Stimulated activated naive CD8-positive, alpha-beta T cell treated with anti-CD3 and anti-CD28 coated beads, Interleukin-15, Interleukin-2, amounts not matched to agents 100 U/mL and 50 U/mL, for 24 hours (primary cell): ENCODE measurements at places on chromosomes 12 and 14.

GRCh38 chr12:89451841-89452251, 72.8 kb downstream of the GALNT4 start:
- no peak for DNase-seq

DNA sequence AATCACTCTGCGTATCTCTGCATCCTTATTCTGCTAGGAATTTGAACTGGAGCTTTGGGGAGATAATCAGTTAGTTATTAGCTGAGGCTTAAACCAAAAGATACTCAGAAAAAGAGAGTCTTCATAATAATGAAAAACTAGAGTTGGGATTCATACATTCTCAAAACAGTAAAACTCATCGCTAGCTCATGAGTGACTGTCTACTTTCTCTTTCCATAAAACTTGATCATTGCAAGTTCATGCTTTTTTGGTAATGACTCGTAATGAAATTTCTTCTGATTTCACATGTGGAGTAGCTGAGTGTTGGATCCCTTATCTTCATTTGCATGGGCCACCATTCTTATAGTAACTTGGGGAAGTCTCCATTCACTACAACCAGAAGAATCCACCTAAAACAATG, 397.7 kb downstream of the PDZRN4 start:
- DNase-seq = no peak

DNA sequence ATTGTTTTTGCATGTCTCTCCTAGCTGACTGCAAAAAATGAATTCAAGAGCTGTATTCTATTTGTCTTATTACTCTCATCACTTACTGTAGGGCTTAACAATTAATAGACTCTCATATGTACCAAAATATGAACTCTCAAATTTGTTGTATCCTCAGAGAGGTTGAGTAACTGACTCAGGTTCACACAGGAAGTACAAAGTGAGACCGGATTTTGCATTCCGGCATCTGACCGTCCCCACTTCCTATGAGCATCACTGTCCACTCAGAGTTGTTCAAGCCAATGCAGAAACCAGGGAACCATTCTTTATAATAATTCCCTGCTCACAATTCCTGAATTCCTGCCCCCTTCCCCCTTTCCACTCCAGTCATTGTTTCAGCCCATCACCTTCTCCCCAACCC, 113.3 kb upstream of the AMIGO2 start:
- DNase-seq = peak; percentile 28

DNA sequence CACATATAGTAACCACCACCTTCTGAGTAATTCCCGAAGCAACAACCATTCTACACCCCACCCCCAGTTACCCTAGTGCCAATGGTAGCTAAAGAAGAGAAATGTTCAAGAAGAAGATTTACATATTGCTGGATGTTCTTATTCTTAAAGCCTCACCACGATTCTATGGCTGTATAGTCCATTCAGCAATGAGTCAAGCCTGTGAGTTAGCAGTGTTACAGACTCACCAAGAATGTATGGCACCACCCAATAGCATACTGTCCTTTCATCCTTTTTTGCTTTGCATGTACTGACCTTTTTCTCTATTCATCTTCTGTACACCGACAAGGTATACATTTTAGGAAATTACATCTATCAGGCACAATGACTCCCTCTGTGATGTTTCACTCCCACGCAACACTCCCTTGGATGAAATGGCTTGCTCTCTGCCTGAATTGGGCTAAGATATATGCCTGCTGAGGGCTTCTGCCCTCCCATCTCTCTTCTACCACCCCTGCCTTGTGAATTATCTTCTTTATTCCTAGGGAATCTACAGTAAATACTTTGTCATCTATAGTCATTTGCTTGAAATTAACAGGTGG, 945.8 kb downstream of the DIO2 start:
- DNase-seq = no peak

- DNase-seq = no peak
Observed at GRCh38 chr12:130988751-130989150, 35.0 kb downstream of the ADGRD1 start.

- no peak for DNase-seq
Observed at GRCh38 chr12:95787274-95787818, 3.2 kb downstream of the NTN4 start.

DNA sequence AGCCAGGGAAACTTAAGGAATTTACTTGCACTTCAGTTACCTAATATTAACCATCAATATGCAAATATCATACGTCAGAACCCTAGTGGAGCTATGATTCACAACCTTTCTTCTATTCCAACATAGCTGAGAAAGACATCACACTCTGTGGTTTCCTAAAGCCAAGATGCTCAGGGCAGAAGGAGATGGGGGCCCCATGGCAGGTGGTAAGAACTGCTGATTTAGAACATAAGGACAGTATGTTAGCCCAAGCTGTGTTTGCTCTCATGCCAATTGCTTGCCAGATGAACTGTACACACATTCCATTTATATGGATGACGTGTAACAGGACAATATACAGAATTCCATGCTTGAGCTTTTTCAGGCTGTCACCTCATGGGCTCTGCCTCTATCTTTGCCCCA, 34.6 kb downstream of the HECTD4 start:
- no peak for DNase-seq

- DNase-seq = no peak
Observed at GRCh38 chr12:50699940-50700339, 64.0 kb upstream of the ATF1 start.

DNA sequence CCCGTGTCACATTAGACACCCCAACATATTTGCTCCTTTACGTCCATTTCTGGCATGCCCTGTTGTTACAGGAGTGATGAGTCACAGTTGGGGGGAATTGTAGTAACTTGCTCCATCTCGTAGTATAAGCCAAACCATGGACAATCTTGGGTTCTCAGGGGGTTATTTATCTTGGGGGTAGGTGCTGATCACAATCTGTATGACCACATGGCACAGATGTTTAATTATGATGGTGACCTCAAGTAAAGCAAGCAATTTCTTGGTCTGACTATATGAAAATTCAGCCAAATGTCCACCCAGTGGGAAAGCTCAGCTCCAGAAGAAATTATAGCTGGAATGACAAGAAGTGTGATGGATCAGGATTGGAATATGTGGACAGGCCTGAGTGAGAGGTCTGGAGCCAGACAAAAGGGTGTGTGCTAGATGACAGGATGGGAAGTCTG, 32.1 kb upstream of the STON2 start:
- DNase-seq = no peak

DNA sequence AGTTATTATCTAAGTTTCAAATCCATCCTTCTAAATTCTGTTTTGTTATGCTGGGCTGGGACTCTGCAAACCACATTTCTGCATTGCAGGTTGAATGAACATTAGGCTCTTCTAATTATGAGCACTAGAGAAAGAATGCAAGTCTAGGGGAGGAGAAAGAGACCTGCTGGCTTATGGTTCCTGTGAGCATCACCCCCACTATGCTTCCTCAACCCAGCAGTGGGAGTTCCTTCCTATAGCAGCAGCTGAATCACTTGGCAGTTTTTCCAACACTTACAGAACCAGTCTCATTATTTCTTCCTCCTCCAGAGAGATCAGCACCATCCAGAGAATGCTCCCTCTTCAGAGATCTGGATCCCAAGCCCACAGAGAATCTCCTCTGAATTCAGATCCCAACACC, 297.7 kb upstream of the CLEC14A start:
- DNase-seq = no peak

DNA sequence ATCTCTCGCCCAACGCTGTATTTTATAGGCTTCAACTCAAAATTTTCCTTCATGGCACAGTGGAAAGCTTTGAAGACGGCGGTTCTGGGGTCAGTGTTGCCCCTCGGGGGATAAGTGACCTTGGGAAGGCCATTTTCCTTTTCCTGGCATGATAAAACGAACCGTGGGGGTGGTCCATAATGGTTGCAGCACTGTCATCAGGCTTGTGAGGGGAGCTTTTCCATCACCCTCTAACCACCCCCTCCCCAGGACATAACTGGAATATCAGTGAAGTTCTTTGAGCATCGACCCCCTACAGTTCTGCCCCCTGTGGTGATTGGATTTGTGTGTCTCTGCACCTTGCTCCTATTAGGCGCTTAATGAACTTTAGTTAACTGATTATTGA, 16.0 kb downstream of the FOS start:
- no peak for DNase-seq

DNA sequence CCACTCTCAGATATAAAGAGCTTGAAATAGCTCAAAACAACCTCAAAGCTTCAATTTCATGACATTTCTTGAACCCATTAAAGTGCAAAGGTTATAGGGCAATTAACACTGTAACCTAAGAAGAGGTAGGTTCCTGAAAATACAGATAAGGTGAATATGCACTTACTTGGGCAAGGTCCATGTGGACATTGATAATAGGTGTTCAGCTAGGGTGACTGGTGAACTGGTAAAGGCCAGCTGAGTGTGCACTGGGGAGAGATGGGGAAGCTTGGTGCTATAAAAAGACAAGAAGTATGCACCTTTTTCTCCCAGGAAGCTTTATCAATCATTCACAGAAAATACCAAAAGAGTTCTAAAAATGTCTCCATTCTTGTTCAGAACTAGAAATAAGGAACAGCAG, 418.6 kb downstream of the SLC16A7 start:
- DNase-seq = no peak

DNA sequence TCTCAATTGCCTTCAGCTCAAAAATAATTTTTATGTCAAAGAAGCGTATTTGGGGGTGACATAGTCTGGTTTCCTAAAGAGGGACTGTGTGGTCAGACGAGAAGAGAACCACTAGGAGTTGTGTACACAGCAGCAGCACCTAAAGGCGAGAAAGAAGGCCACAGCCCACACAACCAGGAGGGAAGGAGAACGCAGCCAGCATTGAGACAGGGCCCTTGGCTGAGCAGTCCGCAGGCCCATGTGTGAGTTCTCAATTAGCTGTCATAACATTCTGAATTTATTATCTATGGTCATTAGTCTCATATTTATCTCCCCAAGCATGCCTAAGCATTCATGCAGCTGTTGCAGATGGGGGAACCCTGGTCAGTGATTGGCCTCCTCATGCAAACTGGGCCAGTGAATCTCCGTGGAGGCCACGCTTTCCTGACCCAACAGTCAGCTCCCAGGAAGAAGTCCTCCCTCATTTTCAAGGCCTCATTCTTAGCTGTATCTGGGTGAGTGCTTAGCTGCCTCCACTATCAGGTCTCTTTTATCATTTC, 81.2 kb upstream of the ATF7IP start:
- DNase-seq = no peak

- DNase-seq = no peak
Observed at GRCh38 chr12:43281563-43281962, 270.4 kb downstream of the ADAMTS20 start.

- DNase-seq = no peak
Observed at GRCh38 chr14:47691829-47692228, 16.4 kb upstream of the MDGA2 start.

DNA sequence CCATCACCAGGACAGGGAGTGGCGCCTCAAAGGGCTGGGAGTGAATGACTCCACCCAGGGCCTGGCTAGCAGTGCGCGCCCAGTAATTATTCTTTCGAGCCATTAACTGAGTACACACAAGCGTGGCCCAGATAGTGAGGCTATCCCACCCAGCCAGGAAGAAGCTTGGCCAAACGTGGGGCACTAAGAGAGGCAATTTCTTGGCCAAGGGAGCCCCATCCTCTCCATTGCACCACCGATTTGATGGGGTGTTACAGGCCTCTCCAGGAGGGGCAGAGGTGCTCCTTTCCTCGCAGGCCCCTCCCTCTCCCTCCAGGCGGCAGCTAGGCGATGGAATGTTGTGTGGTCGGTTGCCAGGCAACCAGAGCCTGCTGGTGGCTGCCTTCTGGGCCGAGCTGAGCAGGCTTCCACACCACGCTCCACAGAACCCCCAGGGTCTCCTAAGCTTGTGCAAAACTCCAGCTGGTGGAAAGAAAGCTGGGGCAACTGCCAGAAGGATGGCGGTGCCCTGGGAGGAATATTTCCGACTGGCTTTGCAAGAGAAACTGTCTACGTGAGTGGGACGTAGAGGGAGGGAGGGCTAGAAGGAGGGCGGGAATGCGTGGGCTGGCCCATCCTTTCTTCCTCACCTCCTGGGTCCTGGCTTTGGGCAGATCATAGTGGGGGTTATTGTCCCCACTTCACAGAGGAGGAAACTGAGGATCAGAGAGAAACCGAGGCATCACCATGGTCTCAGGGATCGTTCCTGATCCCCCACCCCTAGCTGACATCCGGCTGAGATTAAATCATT, at the start of gene CFAP73:
CFAP73 (plus strand) TSS at position 364 of the 790 bp plus-strand sequence; CDS start at position 498, 134 bp downstream.
- peak; percentile 40 for DNase-seq

GRCh38 chr14:23118506-23119362, at the start of gene CEBPE:
Gene CEBPE (minus strand): TSS chr14:23119255. CDS start chr14:23119091, 164 bp downstream.
- no peak for DNase-seq

DNA sequence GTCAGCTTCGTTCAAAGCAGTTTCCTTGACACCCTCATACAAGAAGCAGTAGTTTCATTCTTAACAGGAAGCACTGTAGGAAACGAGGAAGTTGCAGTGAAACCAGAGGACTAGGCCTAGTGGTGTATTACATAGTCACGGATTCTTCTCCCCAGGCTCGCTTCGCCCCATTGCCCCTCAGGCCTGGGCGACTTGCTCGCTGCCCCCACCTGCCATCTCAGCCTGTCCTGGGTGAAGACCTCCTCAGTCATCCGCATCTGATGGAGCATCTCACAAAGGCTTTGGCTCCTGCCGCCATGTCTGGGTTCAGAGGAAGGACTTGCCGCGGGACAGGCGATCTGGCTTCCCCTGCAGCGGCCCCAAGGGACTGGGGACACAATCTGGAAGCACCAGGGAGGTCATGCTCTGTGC, 93.5 kb downstream of the LMNTD1 start:
- no peak for DNase-seq

DNA sequence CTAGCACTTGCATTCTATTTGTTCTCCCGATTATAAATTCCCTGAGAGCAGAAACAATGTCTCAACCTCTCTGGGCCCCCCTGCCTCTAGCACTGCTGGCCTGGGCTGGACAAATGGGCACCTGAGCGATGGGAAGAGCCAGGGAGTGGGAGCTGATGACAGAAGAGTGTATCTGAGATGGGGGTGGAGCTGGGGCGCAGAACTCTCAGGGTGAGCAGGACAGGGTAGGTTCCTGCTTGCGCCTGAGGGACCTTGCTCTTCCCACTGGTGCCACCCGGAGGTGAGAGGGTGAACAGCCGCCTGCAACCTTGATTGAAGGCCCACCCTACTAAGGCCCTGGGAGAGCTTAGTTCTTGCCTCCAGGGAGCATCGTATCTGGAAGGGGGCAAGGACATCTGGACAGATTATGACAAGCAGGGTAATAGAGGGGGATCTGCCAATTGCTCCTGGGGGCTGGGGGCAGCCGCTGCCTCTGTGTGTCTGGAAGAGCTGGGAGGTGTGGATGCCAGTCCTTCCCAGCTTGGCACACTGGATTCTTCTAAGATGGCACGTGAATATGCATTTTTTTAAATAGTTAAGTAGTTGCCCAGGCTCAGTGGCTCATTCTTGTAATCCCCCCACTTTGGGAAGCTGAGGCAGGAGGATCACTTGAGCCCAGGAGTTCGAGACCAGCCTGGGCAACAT, 43.0 kb upstream of the TSPAN9 start:
- DNase-seq = peak; percentile 61

- DNase-seq = no peak
Observed at GRCh38 chr12:100442403-100442802, 31.3 kb upstream of the NR1H4 start.

- DNase-seq = no peak
Observed at GRCh38 chr12:121568518-121568917, 12.3 kb downstream of the KDM2B start.

DNA sequence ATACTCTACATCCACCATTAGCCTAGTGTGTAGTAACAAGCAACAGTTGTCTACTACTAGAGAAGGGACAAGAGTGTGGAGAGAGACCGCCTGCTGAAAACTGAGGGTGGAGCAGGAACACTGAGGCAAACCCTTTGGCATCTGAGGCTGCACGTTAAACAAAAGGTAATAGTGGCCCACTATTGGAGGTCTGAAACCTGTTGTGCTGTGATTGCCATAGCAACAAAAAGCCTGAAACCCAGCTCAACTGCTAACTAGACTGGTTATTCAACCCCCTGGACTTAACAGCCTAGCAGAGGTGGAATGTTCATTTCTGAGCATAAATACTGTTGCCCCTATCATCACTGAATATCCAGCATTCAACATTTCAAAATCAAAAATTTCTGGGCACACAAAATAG, 43.0 kb downstream of the PPP4R4 start:
- no peak for DNase-seq
